ENCODE measurements at places on chromosomes 11 and 22.

DNA sequence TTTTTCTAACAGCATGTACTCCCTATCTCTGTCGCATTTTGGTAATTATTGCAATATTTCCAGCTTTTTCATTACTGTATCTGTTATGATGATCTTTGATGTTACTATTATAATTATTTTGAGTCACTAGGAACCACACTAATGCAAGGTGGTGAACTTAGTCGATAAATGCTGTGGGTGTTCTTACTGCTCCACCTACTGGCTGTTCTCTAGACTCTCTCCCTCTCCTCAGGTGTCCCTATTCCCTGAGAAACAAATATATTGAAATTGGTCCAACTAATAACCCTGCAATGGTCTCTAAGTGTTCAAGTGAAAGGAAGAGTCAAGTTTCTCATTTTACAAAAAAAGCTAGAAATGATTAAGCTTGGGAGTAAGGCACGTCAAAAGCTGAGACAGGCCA lies 10.5 kb downstream of the ARL14EP start:
- no peak for DNase-seq

- no peak for DNase-seq
These were observed 14.1 kb upstream of the TMEM121B start for GRCh38 chr22:17135153-17135760.

GRCh38 chr11:70176940-70177689 lies 26.0 kb upstream of the FADD start:
- DNase-seq: no peak

- DNase-seq: no peak
These were observed 56.9 kb upstream of the EIF3D start for GRCh38 chr22:36585841-36586240.

GRCh38 chr11:6229911-6230310 lies 4.5 kb downstream of the FHIP1B start:
- no peak for DNase-seq

DNA sequence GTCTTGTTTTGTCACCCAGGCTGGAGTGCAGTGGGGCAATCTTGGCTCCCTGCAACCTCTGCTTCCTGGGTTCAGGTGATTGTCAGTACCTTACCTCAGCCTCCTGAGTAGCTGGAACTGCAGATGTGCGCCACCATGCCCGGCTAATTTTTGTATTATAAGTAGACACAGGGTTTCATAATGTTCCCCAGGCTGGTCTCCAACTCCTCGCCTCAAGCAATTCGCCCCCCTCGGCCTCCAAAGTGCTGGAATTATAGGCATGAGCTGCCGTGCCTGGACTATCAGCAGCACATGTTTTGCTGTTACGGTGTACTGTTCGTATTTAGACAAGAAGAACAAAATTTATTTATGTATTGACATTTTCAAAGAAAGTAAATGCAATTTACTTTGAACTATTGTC lies 34.8 kb downstream of the RAB39A start:
- DNase-seq: no peak

DNA sequence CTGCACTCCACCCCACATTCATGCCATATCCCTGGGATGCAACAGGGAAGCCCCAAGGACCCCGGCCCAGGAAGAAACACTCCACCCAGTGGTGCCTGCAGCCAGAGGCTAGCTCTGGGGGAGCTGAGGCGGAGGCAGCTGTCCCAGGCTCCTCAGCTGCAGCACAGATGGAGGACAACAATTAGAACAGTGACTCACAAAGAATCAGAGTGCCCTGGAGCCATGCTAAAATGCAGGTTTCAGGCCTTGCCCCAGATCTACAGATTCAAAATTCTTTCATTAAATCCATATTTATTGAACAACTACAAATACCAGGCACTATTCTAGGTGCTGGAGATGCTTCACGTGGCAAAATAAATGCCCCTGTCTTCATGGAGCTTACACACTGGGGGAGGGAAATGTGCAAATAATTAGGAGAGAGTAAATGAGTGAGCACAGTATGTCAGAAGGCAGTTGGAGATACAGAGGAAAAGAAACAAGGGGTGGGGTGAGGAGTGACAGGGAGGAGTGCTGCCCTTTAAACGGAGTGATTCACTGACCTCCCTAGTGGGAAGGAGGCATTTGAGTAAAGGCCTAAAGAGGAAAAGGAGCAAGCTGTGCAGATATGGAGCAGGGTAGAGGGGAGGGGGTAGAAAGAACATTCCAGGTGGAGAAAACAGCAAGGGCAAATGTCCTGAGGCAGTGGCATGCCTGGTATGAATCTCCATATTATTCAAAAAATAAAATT lies 73.3 kb upstream of the CSNK2A3 start:
- DNase-seq: no peak

DNA sequence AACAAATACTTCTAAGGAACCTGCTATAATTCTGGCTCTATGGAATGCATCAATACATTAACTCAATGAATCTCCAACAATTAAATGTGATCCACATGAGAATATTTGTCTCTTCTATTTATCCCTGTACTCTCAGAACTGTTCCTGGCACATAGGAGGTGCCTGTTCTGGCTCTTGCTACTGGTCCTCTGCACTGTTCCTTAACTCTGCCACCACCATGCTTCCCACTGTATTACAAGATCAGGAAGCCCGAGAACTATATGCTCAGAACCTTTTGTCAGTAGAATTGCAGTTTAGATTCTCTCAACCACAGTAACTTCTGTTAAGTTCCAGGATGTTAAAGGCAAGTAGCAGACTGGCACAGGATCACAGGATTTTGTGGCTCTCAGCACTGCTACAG lies 376.3 kb upstream of the CCDC90B start:
- DNase-seq: no peak

DNA sequence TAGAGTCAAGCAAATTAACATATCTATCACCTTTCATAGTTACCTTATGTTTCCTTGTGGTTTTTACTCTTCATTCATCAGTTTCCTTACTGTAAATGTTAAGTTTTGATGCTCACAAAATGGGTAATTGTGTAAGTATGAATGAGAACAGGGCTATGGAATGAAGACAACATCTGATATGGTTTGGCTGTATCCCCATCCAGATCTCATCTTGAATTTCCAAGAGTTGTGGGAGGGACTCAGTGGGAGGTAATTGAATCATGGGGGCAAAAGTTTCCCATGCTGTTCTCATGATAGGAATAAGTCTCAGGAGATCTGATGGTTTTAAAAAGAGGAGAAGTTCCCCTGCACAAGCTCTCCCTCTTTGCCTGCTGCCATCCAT lies 107.6 kb downstream of the CCDC34 start:
- DNase-seq: no peak

DNA sequence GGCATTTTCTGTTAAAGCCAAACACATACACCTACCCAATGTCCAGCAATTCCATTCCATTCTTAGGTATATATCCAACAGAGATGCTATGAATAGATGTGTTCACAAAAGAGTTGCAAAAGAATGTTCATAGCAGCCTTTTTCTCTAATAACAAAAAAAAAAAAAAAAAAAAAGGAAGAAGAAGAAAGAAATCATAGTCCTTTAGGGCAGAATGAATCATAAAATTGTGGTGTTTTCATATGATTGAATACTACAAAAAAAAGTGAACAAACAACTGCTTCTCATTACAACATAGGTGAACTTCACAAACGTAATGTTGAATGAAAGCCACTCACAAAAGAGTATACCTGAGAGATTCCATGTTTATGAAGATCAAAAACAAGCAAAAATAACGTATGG lies 66.8 kb upstream of the GRK3 start:
- no peak for DNase-seq

- DNase-seq: no peak
These were observed 74.1 kb upstream of the SHANK2 start for GRCh38 chr11:71326328-71326940.

GRCh38 chr11:117905524-117905923 lies 23.7 kb downstream of the TMPRSS13 start:
- no peak for DNase-seq

GRCh38 chr11:3049430-3050243 lies 7.6 kb downstream of the CARS1 start:
- peak; percentile 20 for DNase-seq

- no peak for DNase-seq
These were observed 2.1 kb downstream of the INCENP start for GRCh38 chr11:62125881-62126280.

GRCh38 chr11:92211576-92212167 lies 12.9 kb upstream of the FAT3 start:
- no peak for DNase-seq

GRCh38 chr22:27690599-27690998 lies 111.0 kb downstream of the MN1 start:
- DNase-seq: no peak

DNA sequence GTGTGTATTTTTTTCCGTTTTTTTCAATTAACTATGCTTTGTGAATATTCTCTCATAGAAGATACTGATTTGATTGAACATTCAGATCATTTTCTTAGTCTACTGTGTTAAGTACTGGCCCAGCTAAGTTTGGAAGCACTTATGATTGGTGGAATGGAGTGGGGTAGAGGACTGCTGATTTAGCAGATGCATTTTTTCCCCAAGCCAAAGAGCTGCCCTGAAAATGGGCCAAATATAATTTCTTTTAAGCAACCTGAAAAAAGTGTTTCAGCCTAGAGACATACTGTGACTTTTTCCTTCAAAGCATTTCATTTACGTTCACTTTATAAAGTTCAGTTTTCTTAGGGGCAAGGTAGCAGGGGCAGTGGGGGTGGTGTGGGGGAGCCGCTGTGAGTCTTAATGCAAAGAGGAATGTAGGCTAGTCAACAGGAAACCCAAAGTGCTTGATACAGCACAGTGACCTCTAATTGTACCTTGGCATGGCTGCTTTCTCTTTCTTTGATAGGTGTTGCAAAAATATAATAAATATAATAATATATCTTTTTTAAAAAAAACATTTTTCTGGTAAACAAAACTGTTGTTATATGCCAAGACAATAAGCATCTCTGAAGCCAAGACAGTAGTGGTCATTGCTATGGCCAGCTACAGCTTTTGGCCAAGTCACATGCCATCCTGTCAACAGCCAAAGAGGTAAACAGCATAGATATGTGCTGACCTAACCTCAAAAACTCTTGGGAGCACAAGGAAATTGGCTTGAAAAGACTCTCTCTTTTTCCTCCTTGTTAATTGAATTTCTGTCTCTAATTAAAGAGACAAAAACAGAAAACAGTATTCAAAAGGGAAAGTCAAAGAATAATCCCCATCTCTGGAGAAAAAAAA lies 58.8 kb downstream of the LIF start:
- no peak for DNase-seq

- DNase-seq: no peak
These were observed 194.3 kb upstream of the MTNR1B start for GRCh38 chr11:92775003-92775676.

- DNase-seq: no peak
These were observed 1.8 kb upstream of the RNF169 start for GRCh38 chr11:74746868-74747267.

DNA sequence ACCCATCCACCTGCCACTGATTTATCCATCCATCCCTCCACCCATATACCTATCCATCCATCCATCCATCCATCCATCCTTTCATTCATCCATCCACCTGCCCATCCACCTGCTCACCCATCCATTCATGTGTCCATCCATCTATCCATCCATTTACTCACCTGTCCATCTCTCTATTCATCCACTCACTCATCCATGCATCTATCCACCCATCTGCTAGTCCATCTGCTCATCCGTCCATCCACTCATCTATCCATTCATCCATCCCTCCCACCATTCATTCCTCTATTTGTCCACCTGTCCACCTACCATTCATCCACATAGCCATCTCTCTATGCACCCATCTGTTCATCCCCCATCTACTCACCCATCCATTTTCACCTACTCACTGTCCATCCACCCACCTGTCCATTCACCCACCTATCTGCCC lies 48.6 kb upstream of the CCDC188 start:
- no peak for DNase-seq

- DNase-seq: no peak
These were observed 30.0 kb upstream of the RAB39A start for GRCh38 chr11:107898270-107898669.

GRCh38 chr22:19932367-19933206 lies 9.0 kb upstream of the COMT start:
- DNase-seq: no peak

GRCh38 chr22:47630741-47631534 lies 868.5 kb downstream of the TBC1D22A start:
- no peak for DNase-seq

GRCh38 chr11:108302121-108302785 lies 79.4 kb downstream of the ATM start:
- DNase-seq: no peak

- no peak for DNase-seq
These were observed 564.5 kb upstream of the B3GAT1 start for GRCh38 chr11:134976551-134976950.

GRCh38 chr11:129595038-129595962 lies 219.7 kb downstream of the BARX2 start:
- DNase-seq: no peak

GRCh38 chr22:20792966-20793728 lies 19.2 kb downstream of the SERPIND1 start:
- DNase-seq: no peak
